SK-N-SH treated with all-trans-retinoic acid at 6 μM for 48 hours (cell line): ENCODE measurements at places on chromosomes 3 and 15.
A peak's percentile ranks its signal among the peaks of the same experiment; 100 is the strongest.

DNA sequence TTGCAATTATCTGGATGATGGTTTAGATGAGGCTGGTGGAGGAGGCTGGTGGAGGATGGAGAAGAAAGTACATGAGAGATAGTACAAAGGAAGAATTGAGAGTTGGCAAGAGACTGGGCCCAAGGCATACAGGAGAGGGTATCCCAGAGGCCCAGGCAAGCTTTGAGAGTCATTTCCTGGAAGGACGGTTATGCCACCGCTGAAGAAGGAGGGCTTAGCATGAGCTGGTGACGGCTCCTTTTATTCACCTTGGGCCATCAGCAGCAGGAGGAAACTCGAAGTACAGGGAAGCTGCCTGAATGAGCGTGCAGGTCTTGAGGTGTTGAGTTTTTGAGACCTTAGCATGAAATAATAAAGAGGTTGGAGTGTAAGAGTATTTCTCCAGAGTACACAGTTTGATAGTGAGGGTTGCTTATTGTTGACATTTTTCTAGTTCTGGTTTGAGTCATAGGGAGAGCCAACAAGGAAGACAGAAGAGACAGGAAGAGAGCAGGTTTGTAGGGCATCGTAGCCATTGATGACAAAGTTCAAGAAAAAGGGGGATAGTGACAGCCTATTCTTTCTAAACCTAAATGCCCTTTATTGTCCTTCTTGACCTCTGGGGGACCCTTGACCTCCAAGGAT lies 13.8 kb downstream of the THSD4 start:
- no peak; the same call in 2 of the 3 replicates for ATAC-seq

- no peak for ATAC-seq
Measured at GRCh38 chr15:59340325-59340724, 32.3 kb downstream of the MYO1E start.

GRCh38 chr3:66629150-66629981 lies 128.5 kb upstream of the LRIG1 start:
- no peak for ATAC-seq

- no peak for ATAC-seq
Measured at GRCh38 chr3:186625600-186626042, 12.8 kb downstream of the AHSG start.

GRCh38 chr15:42239528-42240182 lies 31.6 kb upstream of the VPS39 start:
- ATAC-seq: peak; percentile 54

DNA sequence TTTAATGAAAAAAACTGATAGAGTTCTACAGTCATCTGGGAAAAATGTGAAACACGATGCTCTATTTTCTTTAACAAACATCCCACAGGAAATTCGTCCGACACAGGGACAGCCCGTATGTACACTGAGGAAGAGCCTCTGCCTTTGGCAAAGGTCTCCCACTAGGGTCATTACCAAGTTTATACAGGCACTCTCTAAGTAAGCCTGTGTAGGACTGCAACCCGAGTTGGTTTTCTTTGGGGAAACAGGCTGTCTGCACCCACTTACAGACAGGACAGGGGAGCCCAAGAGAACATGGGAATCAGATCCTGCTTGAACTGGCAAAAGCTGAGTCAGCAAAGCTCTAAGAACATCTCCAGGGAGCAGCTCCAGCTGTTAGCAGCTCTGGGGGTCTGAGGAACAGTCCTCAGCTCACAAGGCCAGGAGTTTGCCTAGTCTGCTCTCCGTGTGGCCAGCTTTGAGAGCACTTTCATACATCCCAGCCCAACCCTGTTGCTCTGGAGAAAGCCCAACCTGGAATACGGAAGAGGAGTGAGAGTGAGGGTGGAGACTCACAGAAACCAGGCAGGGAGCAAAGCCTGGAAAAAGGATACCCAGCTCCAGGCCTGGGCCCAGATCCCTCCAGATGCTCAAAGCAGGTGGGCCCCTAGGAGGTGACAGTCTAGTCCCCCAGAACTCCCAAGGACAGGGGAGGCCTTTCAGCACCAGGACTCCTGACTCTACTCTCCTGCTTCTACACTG lies 1.9 kb downstream of the TBC1D2B start:
- ATAC-seq: peak; percentile 87

GRCh38 chr3:113223475-113224281 lies 12.3 kb downstream of the BOC start:
- ATAC-seq: no peak

GRCh38 chr3:125213946-125214542 lies 1.5 kb upstream of the SLC12A8 start:
- ATAC-seq: peak; percentile 80

DNA sequence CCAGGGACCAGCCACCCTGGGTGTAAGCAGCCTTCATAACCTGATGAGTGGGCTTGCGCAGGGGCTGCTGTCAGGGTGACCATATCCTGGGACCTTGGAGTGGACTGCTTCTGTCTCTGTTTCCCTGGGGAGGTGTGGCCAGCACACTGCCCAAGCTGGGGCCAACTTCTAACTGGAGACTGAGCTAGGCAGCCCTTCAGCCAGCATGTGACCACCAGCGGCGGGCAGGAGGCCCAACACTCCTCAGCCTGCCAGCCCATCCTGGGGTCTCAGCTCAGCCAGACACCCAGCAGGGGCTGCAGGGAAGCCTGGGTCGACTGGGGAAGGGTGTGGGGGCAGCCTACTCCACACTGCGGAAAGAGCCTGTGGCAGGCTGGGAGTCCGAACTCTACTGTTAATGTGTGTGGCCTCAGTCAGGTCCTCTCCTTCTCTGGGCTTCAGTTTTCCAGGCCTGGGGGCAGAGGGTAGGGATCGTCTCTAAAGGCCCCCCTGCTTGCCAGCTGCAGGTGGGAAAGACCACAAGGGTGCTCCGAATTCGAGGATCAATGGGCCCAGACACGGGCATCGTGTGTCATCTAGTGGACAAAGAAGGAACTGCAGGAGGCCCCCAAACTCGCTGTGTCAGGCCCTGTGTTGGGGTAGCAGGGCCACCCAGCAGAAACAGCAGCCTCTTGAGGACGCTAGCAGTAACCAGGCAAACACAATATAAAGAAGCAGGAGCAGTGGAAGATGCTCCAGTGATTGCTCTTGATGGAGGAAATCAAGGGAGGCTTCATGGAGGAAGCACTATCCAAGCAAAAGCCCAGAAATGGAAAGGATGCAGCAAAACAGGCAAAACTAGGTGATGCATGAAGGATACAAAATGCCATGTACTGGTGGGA lies 2.0 kb upstream of the SEMA3G start:
- peak; percentile 67 for ATAC-seq

GRCh38 chr3:197873329-197873728 lies 76.7 kb upstream of the RPL35A start:
- ATAC-seq: no peak

- ATAC-seq: no peak; the same call in 2 of the 3 replicates
Measured at GRCh38 chr15:101242999-101243336, 8.9 kb downstream of the CHSY1 start.

DNA sequence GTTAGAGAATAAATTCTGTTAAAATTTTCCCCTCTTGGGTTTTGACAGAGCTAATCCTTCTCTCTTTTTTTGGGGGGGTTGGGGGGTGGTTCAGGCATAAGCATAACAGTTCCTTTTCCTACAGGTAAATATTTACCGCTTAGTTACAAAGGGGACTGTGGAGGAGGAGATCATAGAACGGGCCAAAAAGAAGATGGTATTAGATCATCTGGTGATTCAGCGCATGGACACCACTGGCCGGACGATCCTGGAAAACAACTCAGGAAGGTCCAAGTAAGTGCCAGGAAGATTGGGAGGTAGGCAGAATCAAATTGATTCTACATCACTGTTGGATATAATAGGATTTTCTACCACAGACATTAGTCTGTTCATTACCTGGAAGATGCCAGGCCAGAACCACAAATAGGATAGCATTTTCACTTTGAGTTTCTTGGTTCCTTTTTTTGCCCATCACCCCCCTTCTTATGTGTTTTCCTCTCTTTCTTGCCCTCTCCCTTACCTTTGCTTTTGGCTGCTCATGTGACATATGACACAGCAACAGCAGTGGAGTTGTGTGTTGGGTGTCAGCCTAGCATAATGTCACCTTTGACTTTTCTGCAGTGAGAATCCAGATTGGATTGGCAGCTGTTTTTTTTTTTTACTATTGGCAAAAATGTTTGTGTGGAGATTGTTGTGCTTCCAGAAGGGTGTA lies 79.0 kb downstream of the CHD2 start:
- ATAC-seq: no peak

DNA sequence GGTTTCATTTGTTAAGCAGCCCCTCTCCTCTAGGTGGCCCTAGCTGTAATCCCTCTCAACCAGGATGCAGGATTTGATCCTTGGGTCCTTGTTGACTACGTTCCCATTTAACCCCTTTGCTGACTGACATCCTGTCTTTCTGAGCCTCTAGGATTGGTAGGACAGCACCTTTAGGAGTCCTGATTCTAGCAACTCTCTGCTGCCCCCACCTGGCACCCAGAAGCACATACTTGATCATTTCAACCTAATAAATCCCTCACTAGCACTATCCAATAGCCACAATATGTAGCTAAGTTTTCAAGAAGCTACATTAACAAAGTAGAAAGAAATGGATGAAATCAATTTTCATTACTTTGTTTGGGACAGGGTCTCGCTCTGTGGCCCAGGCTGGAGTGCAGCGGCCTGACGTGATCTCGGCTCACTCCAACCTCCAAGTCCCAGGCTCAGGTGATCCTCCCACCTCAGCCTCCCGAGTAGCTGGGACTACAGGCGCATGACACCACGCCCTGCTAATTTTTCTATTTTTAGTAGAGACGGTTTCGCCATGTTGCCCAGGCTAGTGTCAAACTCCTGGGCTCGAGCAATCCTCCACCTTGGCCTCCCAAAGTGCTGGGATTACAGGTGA lies 28.3 kb downstream of the RSL24D1 start:
- peak; percentile 98 for ATAC-seq

DNA sequence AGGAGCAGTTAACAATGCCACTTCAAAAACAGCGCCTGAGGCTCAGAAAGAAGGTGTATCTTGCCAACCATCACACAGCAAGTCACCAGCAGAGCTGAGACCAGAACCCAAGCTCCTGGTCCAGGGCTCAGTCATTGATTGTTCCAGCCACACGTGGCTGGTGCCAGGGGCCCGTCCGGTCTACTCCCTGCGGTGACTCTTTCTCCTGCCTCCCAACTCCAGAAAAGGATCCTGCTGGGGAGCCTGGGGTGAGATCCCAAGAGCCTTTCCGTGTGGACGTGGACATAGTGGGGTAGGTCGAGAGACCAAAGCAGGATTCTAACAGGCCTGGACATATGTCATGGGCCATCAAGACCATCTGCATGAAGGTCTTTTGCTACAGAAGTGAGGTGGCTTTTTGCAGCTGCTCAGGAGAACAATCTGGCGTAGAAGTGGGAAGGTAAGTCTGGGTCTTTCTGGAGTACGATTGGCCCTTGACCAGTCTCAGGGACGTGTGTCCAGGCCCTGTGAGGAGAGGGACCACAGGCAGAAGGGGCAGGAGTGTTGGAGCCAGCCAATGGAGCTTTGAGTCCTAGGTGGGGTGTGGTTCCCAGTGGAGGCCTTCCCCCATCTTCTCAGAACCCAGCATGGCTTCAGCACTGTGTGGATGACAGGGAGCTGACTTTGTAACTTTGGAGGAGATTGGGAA lies 105.4 kb downstream of the HMG20A start:
- no peak for ATAC-seq

DNA sequence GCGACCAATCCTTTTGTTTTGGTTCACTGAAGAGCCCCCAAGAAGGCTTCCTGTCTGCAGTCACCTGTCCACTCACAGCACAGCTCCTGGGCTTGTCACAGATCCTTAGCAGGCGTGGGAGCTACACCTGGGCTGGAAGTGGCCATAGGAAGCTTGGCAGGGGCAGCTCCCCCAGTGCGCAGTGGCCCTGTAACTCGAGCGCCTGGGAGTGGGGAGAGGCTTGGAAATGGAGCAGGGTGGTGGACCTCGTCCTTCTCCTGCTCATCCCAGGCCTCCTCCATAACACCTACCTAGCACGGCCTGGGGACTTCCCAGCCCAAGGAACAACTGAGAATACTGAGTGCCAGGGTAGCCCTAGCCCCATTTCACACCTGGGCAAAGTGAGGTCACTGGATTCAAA lies 19.3 kb upstream of the TGM5 start:
- peak; percentile 17 for ATAC-seq

DNA sequence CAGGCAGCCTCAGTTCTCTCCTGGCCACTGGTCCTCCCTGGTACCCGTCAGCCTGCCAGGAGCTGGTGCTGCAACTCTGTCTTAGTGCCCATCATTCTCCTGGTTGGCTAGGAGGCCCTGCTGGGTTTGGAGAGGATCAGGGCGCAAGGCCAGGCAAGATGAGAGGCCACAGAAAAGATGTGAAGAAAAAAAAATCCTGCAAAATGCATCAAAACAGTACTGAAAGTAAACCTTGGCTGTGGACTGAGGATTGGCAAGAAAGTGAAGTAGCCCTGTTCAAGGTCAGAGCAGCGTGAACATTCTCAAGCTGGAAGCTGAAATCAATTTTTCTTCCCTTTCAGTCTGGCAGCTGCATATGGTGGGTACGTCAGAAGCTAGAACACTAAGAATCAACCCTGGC lies 74.2 kb downstream of the GTF2E1 start:
- no peak for ATAC-seq

GRCh38 chr15:66862940-66863335 lies 160.9 kb downstream of the SMAD6 start:
- ATAC-seq: peak; percentile 96

- ATAC-seq: peak; percentile 95
Measured at GRCh38 chr3:188421151-188421821, 267.3 kb downstream of the LPP start.

DNA sequence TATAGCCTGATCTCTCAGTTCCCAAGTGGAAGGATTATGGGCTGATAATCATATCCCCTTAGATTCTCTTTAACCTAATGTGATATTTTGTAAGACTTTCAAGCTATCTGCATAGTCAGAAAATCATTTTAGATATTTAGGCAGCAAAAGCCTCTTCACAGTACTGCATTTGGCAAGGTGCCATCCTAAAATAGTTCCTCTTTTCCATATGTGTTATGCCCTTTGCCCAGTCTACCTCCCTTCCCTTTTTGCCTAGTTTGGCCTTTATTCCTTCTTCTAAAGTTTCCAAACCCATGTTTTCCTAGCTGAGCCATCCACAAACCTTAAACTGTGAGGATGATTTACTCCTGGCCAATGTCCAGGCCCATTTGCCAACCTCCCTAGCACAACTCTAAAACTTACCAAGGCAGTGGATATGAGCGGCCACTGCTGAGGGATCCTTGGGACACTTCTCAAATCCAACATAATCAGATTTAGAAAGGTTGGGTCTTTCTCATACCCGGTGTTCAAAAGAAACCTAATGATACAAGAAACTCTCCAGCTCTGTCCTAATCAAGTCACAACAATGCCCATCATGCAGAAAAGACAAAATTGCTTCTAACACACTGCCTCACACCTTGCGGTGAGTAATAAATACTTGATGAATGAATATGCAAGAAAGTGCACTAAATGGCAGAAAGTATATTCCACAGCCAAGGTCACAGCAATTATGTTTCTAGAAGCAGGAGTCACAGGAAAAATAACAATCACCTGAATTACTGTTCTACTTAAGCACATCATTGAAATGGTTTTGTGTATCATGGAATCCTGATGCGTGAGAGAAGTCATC lies 493.9 kb downstream of the NLGN1 start:
- ATAC-seq: peak; percentile 50
